ENCODE measurements at places on chromosomes 3 and 15.
A peak's percentile ranks its signal among the peaks of the same experiment; 100 is the strongest.

- DNase-seq, result peak; percentile 74
Measured at GRCh38 chr3:109275702-109276293, 40.5 kb downstream of the DPPA2 start.

DNA sequence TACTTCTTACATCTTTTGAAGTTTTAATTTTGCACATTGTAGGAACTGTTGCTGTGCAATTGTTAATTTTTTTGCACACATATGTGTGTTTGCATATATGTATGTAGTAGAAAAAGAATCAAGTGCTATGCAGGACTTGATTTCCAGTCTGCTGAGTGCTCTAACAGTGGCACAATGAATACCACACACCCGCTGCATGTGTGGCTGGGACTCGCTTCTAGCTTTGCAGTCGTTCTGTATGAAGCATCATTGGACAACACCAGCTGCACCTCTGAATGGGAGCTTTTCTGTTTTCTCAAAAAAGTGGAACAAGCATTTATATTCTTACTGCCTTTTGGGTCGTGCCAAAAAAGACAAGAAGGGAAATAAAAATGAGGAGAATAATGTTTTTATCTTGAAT lies 564.7 kb downstream of the FOXP1 start:
- no peak for DNase-seq

DNA sequence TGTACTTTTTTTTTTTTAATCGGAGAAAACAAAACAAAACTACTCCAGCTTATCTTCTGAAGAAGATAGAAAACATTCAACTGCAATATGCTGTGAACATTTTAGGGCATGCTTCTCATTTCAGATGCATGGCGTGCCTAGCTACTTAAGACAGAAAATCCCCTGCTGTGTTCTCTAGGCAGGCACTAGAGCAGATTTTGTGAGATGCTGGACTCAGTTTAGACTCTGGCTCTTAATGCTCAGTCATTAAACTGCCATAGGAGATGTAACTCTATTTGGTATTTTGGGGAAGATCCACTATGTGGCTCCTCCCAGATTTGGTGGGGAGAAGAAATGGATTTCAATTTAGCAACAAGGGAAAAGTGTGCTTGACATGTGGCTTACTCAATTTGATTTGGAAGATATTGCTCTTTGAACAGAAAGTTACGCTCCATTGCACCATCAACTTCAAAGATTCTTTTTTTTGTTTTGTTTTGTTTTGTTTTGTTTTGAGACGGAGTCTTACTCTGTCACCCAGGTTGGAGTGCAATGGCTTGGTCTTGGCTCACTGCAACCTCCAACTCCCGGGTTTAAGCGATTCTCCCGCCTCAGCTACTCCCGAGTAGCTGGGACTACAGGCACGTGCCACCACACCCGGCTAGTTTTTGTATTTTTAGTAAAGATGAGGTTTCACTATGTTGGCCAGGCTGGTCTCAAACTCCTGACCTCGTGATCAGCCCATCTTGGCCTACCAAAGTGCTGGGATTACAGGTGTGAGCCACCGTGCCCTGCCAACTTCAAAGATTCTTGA lies 62.0 kb upstream of the LEKR1 start:
- no peak for DNase-seq

DNA sequence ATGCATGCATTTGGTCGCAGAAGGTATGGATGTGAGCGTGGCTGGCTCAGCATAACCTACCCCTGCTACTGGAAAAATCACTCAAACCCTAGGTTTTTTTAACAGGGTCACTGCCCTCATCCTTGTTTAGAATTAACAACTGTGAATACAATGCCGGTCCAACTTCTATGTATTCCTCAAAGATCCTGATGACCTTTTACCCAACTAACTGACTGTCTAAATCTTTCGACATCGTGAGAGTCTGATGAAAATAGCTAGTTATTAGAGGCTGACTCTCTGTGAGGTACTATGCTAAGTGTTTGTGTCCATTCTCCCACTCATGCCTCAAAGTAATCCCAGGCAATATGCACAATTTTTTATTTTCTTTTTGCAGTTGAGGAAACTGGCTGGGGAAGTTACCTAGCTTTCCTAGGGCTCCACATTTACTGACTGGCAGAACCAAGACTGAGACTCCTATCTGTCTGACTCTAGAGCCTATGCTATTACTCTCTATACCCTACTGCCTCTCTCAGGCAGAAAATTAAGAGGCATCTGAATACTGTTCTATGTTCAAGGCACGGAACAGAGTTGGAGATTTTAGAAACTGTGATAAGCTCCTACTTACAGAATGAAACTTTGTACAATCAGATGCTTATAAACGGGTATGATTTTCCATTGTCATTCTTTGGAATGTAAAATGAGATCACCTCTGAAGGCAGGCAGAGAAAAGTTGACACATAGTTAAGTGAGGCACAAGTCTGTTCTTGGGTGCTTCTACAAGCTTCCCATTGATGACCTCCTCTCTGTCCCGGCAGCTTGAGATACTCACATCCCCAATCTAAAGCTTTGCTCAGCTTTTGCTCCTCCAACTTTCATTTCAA lies 56.4 kb downstream of the FILIP1L start:
- DNase-seq, result peak; percentile 46

DNA sequence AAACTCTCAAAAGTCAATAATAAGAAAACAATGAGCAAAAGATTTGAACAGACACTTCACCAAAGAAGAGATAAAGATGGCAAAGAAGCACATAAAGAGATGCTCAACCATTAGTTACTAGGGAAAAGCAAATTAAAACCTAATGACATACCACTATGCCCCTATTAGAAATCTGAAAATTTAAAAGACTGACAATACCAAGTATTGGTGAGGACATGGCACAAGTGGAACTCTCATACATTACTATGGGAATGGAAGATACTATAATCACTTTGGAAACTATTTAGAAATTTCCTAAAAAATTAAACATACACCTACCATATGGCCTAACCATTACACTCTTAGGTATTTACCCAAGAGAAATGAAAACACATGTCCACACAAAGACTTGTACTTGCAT lies 35.2 kb upstream of the LAMP3 start:
- no peak for DNase-seq

DNA sequence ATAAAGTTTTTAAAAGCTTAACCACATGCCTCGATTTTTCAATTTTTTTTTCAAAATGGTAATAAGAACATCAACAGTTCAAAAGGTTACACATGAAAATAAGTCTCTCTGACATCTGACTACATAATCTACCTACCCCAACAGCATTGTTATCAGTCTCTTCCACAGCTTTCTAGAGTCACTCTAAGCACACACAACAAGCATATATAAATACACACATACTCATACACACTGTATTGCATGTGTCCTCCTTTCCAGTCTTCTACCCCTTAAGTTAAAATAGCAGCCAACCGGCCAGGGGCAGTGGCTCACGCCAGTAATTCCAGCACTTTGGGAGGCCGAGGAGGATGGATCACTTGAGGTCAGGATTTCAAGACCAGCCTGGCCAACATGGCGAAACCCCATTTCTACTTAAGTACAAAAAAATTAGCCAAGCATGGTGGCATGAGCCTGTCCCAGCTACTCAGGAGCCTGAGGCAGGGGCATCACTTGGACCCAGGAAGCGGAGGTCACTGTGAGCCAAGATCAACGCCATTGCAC lies 12.2 kb downstream of the TBL1XR1 start:
- no peak for DNase-seq

DNA sequence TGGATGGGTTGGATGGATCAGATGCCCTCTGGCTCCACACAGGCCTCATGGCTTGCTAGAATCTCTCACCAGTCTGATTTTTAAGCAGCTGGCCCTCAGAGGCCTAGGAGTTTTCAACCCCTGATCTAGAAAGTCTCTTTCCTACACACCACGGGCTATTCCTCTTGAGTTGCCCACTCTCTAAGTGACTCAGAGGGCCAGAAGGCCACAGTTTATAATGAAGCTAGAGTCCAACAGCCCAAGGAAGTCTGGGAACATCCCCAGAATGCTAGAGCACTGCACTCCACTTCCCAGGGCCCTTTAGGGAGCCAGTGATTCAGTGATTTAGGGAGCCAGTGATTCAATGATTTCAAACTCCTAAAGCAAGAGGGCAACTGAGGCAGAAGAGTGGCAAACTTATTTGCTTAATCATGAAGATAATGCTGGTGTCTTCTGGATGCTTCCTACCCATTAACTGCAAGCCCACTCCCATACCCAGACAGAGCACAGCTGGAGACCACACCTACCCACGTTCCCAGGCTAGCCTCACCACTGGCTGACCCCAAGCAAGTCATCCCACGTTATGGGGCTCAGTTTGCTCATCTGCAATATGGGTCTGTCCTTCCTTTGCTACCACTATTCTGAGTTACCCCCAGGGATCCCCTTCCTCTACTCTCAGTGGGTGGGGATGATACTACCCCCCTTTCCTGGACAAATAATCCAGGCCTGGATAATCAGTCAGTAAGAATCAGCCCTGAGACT lies 36.7 kb downstream of the ABTB1 start:
- DNase-seq, result no peak
